ENCODE measurements at places on chromosomes 4 and X.

- no peak for DNase-seq
These were observed 18.3 kb upstream of the PPID start for GRCh38 chr4:158741326-158742021.

GRCh38 chrX:97747346-97747745, 863.6 kb downstream of the RPA4 start:
- no peak for DNase-seq

DNA sequence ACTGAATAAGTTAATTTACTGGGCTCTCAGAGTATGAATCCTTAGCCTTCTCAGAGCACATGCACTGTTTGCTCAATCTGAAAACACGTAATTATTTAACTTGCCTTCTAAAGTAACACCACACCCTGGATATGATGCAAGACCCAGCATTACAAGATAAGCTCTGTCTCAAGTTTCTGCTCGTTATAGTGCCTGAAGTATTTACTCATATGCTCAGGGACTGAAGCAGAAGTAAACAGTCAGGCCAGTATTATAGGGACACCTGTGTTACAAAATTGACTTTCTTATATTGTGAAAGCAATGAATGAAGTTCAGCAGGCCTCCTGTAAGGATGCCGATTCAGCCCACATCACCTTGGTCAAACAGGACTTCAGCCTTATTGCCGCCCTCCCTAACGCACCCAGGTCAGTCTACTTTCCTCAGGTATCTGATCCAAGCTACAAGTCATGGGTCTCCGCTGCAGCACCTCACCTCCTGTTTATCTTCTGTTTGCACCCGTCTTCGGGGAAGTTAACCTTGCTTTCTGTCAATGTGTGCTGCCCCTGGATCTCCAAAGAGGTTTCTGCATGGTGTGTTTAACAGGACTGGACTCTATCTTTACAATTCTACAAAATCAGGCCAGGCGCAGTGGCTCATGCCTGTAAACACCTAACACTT, 42.8 kb upstream of the KLF3 start:
- DNase-seq, result no peak

- no peak for DNase-seq
These were observed 118.3 kb downstream of the RELL1 start for GRCh38 chr4:37567836-37568235.

GRCh38 chr4:71201817-71202576, 136.8 kb upstream of the SLC4A4 start:
- DNase-seq, result no peak

- DNase-seq, result no peak
These were observed 23.7 kb upstream of the FBXW7 start for GRCh38 chr4:152559641-152560040.

GRCh38 chrX:135477576-135477975, 42.9 kb upstream of the INTS6L start:
- no peak for DNase-seq

- DNase-seq, result no peak
These were observed 105.2 kb downstream of the RBM47 start for GRCh38 chr4:40524366-40525041.
